ENCODE measurements at places on chromosomes 1 and 21. TPM values are rescaled to one million over a fixed set of nuclear protein-coding genes. Genes with fewer than 3 reads are reported as not detected.

DNA sequence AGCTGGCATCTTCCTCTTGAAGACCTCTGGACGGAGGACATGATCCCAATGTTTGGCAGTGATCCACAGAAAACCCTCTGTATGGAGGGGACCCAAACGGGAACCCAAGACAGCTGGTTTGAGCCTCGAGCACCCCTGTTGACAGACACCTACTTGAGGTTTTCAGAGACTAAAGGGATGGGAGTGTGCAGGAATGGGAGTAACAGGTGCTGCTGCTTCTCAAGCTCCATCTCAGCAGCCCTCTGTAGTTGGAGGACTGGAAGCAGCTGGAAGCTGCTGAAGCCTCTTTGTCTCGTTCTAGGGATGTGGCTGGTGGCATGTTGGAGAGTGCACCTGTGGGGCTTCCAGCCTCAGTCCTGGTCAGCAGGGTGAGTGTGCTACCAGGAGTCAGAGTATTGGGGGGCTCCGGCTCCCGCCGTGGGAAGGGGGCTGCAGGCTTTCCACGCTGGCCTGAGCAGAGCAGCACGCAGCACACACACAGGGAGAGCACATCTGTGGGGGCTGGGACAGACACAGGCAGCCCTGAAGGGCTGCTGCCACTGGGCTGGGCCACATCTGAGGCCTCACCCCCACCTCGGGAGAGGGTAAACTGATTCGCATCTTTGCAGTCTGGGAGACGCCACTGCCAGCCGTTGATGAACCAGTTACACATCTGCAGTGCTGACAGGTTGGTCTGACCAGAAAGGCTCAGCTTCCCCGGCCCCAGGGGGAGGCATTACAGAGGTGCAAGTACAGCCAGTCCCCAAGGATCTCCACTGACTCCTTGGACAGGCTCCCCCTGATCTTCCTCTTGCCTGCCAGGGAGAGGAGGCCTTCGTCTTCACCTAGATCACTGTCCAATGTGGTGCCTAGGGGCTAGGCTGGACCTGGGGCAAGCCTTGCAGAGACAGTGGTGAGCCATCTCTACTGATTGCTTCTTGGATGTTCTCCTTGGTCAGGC lies 56.6 kb downstream of the ADSS2 start:
- DNase-seq: no peak

GRCh38 chr1:89287181-89288050 lies 14.8 kb upstream of the GBP5 start:
- no peak for DNase-seq

DNA sequence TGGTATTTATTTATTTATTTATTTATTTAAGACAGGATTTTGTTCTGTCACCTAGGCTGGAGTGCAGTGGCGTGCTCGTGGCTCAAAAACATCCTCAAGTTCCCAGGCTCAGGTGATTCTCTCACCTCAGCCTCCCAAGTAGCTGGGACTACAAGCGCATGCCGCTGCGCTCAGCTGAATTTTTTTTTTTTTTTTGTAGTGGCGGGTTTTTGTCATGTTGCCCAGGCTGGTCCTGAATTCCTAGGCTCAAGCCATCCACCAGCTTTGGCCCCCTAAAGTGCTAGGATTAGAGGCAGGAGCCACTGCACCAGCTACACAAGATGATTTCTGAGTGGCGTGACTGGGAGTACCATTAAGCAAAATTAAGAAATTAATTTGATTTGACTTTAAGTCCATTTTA lies 31.7 kb downstream of the CNST start:
- no peak for DNase-seq

Gene RASSF5
- 3.4 TPM for polyA plus RNA-seq

- DNase-seq: no peak
Measured at GRCh38 chr1:100164702-100165101, 13.4 kb downstream of the LRRC39 start.

Gene SOAT1
- polyA plus RNA-seq: 7.9 TPM

All from brain (organoid and tissue), 16 donors.